ENCODE measurements at places on chromosomes 4 and X.
A peak's percentile ranks its signal among the peaks of the same experiment; 100 is the strongest.

DNA sequence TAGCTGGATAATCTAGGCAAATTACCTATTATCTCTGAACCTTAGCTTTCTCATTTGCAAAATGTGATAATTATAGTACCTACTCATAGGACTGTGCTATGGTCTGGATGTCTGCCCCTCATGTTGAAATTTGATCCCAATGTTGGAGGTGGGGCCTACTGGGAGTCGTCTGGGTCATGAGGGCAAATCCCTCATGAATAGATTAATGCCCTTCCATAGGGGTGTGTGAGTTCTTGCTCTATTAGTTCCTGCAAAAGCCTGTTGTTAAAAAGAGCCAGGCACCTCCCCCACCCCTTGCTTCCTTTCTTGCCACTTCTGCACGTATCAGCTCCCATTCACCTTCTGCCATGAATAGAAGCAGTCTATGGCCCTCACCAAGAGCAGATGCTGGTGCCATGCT lies 73.9 kb downstream of the SERTM2 start:
- DNase-seq: no peak

DNA sequence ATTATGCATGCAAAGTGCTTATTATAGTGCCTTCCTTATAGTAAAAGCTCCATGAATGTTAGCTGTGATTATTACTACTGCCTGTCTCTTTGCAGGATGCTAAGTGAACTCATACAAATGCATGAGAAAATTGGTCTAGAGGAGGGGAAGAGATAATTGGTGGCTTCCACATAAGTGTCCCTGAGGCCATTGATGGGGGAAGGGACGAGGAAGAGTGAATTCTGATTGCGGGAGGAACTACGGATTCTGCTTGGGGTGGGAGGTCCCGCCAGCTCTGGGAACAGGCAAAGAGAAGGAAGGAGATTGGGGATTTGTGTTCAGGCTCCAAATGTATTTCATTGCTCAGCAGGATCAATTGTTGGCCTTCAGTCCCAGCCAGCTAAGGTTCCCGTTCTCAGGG lies 11.6 kb upstream of the ARHGAP36 start:
- DNase-seq: no peak

GRCh38 chrX:135436456-135436855 lies 14.7 kb downstream of the SMIM10L2A start:
- no peak for DNase-seq

DNA sequence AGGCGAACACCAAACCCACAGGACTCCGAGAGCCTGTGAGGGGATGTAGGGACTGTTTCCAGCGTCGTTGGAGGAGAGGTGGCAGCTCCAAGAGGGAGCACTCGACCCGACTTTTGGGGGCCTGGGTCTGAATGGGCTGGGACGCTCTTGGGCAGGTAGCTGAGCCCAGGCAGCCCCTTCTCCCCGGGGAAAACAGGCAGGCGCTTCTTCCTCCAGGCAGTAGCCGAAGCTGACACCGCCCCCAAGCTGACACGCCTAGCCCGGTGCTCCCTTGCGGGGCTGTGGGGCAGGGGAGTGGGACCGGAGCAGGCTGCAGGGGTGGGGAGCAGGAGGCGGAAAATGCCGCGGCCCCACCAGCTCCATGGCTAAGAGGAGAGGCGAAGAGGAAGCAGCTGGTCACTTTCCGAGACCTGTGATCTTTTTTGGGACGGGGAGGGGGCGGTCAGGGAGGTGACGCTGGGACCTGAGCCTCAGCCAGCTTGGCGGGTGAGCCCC lies 4.2 kb downstream of the NKX1-1 start:
- DNase-seq: peak; percentile 20

DNA sequence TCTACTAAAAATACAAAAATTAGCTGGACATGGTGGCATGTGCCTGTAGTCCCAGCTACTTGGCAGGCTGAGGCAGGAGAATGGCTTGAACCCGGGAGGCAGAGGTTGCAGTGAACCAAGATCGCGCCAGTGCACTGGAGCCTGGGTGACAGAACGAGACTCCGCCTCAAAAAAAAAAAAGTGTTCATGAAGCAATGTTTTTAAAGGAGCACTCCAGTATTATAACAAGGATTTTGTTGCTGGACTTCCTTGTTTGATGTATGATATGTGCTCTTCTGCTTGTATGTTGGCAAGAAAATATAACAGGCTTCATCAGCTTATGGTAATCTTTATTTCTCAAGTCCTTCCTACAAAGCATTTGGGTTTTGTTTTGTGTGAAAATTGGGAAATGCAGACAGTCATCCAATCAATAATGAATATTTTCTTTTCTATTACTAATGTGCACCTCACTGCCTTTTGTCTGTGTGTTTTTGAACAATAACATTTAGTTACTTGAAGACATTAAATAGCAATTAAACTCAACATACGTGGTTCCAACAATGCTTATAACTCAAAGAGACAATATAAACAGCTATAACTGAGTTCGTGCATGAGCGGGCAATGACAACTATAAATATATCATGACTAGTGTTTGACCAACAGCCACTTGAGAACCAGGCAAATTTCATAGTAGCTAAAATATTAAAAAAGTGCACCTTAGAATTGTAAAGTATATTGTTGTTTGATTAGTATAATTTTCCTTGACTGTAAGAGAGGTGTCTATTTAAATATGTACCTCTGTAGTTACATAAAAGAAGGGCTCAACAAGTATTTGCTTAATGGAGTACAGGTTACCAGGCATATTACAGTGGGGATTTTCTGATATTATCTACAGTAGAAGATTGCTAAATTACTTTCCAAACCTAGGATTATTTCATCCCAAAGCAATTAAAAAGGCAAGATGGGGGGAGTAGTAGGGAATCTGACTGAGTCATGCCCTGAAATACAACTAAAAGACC lies 210.7 kb downstream of the PPP3CA start:
- no peak for DNase-seq

GRCh38 chr4:23476515-23477090 lies 413.2 kb downstream of the PPARGC1A start:
- DNase-seq: no peak

DNA sequence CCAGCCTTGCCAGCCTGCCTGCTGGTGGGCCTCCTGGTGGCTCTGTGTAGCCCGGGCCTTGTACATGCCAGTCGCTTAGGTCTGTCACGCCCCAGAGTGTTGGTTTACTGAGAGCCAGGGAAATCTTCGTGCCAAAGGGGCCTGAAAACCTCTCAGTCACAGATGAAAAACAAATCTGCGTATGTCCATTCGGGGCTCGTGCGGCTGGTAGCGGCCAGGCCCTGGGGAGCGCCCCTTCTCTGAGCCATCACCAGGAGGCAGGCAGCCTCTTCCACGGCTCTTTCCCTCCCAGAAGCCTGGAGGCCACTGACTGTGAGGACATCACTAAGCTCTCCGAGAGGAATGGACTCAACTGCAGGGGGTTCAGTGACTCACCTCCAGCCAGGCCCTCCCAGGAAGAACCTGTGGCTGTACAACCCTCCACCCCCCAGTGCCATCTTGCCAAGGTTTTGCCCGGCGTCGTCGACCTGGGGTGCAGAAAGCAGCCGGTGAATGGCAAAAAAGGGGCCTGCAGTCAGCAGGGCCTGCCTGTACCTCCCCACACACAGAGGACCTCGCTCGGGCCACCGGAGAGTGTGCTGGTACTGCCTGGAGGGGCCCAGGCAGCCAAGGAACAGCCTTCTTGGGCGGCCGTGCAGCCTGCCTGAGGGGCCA lies 162.2 kb downstream of the BCOR start:
- DNase-seq: no peak

- DNase-seq: peak; percentile 76
Measured at GRCh38 chr4:185597532-185598188, 62.4 kb upstream of the PDLIM3 start.

DNA sequence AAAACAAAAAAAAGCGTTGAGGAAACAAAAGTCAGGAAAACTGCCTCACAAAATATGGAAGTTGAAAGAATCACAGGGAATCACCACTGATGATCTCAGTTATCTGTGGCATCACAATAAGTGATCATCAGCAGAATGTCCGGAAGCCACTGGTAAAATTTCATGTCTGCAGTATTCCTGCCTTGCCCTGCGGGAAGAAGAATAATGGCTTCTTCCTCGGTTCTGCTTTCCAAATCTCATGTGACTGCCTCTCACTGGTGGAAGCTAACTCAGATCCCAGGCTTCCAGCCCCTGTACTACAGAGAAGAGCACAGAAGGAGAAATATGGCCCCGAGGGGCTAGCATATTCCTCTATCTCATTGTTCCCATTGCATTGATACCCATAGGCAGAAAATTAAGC lies 12.7 kb upstream of the ZNF330 start:
- no peak for DNase-seq

DNA sequence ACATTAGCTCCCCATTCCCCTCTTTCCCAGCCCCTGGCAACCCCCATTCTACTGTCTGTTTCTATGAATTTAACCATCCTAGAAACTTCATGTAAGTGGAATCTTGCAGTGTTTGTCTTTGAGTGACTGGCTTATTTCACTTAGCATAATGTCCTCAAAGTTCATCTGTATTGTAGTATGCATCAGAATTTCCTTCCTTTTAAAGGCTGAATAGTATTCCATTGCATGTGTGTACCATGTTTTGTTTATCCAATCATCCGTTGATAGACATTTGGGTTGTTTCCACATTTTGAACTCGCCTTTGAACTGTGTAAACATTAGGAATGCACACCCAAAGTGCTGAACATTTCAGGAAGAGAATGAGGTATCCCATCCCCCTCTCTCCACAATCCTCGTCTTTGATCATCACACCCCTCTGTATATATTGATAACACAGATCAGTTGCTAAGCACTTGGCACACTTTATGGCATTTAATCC lies 56.4 kb upstream of the PLAC1 start:
- DNase-seq: no peak

DNA sequence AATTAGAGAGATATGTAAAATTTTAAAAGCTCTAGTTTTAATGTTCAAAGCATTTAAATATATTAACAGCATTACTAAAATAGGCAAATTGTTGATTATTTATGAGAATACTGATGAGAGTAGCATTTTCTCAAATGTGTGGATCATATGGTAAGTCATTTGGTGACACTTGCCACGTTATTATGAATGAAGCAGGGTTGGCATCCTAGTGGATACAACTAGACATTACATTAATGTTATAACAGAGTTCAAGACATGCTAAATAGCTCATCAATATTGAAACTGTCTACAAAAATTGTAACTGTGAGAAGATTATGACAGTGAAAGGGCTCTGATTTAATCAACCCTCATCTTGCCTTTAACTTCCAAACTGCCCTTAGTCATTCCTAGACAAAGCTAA lies 171.1 kb downstream of the PDGFC start:
- no peak for DNase-seq

- DNase-seq: no peak
Measured at GRCh38 chrX:55041514-55041913, 10.7 kb upstream of the ALAS2 start.

DNA sequence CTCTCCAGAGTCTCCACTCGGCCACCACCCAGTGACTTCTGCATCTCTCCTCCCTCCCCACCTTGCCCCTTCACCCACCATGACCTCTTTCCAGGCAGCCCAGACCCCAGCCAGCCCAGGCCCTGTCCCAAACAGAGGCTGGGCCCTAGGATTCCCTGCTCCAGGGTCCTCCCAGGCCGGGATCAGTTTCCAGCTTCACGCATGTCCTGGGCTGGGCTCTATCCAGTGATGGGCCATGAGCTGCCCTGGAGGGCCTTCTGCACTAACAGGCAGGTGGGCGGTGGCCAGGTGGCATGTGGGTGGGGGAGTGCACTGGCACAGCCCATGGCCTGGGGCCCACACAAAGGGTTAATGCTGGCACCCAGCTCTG lies 20.4 kb upstream of the ADD1 start:
- DNase-seq: no peak

DNA sequence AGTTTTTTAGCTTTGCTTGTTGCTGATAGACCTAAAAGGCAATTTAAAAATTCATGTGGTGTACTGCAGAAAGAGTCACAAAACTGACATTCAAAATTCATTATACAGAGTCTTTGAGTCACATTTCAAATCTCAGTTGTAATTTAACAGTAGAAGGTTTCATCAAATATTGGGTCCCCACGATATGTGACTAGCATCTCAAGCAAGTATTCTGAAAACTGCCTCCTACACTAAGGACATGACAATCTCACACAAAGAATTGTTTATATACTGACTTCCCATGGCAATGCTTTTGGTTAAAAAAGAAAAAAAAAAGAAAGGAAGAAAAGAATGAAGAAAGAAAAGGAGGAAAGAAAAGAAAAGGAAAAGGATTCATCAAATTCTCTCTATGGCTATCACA lies 62.1 kb upstream of the CTSO start:
- no peak for DNase-seq

GRCh38 chrX:139931646-139932072 lies 1.2 kb downstream of the ATP11C start:
- no peak for DNase-seq

DNA sequence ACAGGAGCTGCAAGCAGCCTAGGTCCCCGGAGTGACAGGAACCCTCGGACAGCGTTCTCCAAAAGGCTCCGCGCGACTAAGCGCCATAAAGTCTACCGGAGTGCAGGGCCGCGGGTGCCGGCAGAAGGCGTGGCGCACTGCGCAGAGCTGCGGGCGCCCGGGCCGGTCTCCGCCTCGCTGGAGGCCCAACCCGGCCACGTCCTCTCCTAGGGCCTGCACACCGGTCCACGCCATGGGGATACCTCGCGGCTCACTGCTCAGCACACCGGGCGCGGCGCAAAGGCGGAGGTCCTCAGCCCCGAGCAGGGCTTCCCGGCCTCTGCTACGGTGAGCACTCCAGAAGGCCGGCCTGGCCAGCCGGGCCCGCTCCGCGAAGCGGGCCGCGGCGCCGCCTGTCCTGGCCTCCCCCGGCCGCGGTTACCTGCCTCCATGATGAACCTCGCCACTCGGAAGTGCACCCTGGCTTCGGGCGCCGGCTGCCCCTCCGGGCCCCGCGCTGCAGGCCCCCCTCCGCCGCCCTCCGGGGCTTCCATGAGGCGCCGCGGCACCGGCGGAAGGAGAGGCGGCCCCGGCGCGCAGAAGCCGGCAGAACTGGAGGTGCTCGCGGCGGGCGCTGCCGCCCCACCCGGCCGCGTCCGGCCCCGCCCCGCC lies at the start of gene CCNQ:
TSS of gene CCNQ (minus strand) at position 599 of the 651 bp plus-strand sequence. CDS start at position 533, 66 bp downstream.
- peak; percentile 38 for DNase-seq
